Karpas-422 (cell line): ENCODE measurements at places on chromosomes 12 and 14. TPM values are rescaled to one million over a fixed set of nuclear protein-coding genes. Genes with fewer than 3 reads are reported as not detected.

DNA sequence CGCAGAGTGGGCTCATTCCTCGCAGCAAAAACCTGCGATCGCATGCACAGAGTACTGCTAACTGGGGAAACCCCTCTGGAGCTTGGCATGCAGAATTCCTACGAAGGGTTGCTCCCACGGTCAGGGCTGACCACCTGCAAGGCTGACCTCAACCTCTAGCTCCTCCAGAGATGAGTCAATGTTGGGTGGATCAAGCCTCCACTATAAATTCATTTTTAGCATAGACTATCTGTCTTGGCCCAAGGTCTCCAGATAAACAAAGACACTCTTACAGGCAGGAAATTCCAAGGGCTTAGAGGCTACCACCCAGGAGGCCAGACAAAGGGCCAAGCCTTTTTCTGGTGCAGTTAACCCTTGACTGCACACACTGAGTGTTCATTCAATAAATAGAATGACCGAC, 296.5 kb downstream of the TMEM132D start:
- H3K4me1 ChIP-seq = no peaks in the 10 kb centered on the region
- no peaks in the 10 kb centered on the region for H3K27me3 ChIP-seq
- H3K36me3 ChIP-seq = no peaks in the 10 kb centered on the region
- no peak overlapping the region for H3K4me3 ChIP-seq
- no peak overlapping the region for H3K27ac ChIP-seq

Gene KRT3
- total RNA-seq = not detected in 2 replicates

DNA sequence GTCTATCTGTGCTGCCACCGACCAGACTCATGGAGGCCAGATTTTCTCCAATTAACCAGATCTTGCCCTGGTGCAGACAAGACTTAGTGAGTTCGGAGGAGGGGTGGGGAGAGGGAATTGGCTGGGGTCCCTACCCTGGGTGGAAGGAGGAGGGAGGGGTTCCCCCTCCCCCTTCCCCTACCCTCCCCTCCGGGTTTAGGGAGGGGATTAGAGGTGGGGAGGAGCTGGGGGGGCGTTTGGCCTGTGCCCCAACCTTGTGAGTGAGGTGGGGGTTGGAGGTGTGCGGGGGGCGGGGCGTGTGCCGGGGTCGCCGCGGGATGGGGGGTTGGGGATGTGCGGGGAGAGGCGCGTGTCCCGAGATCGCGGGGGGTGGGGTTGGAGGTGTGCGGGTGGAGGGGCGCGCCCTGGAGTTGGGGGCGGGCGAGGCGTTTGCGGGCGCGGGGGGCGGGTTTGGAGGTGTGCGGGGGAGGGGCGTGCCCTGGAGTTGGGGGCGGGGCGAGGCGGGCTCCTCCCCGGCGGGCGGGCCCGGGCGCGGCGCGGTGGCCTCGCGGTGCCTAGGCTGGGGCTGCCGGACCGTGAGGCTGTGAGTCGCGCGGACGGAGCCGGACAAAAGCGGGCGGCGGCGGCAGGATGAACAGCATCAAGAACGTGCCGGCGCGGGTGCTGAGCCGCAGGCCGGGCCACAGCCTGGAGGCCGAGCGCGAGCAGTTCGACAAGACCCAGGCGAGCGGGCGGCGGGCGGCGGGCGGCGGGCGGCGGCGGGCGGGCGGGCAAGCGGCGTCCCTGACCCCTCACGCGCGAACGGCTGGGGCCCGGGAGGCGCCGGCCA, at the start of gene HIP1R:
Gene HIP1R (plus strand): TSS at position 537 of the 829 bp plus-strand sequence. CDS start 94 bp downstream, at position 631.
- H3K4me1 ChIP-seq = peaks cover 30% of the 10 kb centered on the region
- H3K27me3 ChIP-seq = no peaks in the 10 kb centered on the region
- no peaks in the 10 kb centered on the region for H3K36me3 ChIP-seq

- H3K4me1 ChIP-seq = no peaks in the 10 kb centered on the region
- no peak for DNase-seq
- H3K27ac ChIP-seq = no peak overlapping the region
- no peaks in the 10 kb centered on the region for H3K36me3 ChIP-seq
- no peaks in the 10 kb centered on the region for H3K27me3 ChIP-seq
Measured at GRCh38 chr12:57139796-57140649, 7.4 kb downstream of the LRP1-AS start.

Gene MMAB
- total RNA-seq = 33.5 and 46.1 TPM in 2 replicates

Gene KRT6B
- not detected in 2 replicates for total RNA-seq

Gene OR8S1
- not detected in 2 replicates for total RNA-seq

- no peak overlapping the region for H3K27ac ChIP-seq
- no peaks in the 10 kb centered on the region; the same call in 1 of the 2 replicates for H3K27me3 ChIP-seq
- H3K4me1 ChIP-seq = peaks cover 5% of the 10 kb centered on the region
- DNase-seq = no peak
Measured at GRCh38 chr12:47939009-47939601, 24.3 kb upstream of the TMEM106C start.

- no peak for DNase-seq
- no peaks in the 10 kb centered on the region for H3K36me3 ChIP-seq
- H3K27ac ChIP-seq = no peak overlapping the region
- no peak overlapping the region for H3K4me3 ChIP-seq
Measured at GRCh38 chr12:32069731-32070130, 36.9 kb upstream of the BICD1 start.

DNA sequence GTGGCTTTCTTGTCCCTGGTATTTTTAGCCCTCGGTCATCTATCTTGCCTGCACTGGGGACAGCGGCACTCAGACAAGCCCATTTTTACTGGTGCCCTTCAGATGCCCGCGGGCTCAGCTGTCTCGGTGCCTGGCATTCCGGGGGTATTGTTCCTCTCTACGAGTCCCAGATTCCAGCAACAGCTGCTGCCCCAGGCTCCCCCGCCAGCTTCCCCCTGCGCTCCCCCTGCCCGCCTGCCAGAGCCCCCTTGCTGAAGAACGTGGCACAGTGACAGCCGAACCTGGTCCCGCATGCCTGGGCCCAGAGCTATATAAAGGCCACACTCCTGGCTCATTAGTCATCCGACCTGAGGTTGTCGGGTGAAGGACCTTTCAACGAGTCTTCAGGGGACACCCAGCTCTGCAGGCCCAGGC, 10.9 kb upstream of the MYL2 start:
- H3K27me3 ChIP-seq = no peaks in the 10 kb centered on the region
- no peak overlapping the region for H3K27ac ChIP-seq
- DNase-seq = no peak
- no peaks in the 10 kb centered on the region for H3K4me1 ChIP-seq
- H3K36me3 ChIP-seq = no peaks in the 10 kb centered on the region
- H3K4me3 ChIP-seq = no peak overlapping the region

Gene CYP27B1
- total RNA-seq = 0.86 and 3.5 TPM in 2 replicates

Gene TOMM20L
- 1.8 TPM in 1 of 2 replicates, not detected in the other for total RNA-seq

Gene IFNG-AS1
- total RNA-seq = not detected in 2 replicates
